ENCODE measurements at places on chromosomes 4 and X.
A peak's percentile ranks its signal among the peaks of the same experiment; 100 is the strongest.

DNA sequence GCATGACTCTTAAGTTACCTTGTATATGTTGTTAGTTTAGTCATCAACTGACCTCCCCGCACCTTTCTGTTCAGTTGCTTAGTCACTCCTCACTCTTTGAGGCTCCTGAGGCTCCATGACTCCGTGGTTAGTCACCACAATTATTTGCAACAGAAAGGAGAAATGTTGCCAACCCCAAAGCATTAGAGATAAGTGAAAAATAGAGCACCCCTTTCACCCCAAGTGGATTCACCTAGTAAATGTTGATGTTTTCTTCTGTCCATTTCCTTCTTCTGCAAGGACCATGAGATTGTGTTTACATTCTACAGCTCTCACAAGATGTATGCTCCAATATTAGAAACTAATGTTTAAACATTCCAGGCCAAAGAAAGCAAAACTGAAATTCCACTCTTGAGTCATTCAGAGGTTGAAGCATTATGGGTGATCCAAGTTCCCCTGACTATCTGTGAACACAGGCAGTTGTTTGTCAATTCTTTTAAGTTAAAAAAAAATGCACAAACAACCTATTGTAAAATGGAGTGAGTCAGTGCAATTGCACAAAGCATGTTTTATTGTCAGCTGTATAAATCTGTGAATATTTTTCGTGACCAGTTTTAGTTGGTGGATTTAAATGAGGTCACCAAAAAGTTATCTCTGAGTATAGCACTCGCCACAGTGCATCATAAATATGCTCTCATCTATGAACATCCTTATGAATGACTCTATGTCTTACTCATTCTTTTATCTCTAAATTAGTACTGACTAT is 552.4 kb upstream of the MAGEB2 start:
- DNase-seq: no peak

- DNase-seq: no peak
These were observed 10.2 kb downstream of the RGS12 start for GRCh38 chr4:3302786-3303564.

DNA sequence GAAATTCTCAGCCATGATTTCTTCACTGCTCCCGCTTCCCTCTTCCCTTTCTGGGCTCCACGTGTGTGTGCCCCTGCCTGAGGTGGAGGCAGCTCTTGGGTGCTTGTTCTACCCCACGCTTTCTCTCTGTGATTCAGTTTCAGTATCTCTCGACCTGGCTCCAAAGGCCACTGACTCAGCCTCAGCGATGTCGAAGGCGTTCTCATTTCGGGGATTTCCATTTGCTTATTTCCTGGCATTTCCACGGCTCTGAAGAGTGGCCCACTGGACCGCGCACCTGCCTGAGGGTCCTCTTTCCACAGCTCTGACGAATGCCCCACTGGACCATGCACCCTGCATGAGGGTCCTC is 52.4 kb downstream of the GAK start:
- no peak for DNase-seq

DNA sequence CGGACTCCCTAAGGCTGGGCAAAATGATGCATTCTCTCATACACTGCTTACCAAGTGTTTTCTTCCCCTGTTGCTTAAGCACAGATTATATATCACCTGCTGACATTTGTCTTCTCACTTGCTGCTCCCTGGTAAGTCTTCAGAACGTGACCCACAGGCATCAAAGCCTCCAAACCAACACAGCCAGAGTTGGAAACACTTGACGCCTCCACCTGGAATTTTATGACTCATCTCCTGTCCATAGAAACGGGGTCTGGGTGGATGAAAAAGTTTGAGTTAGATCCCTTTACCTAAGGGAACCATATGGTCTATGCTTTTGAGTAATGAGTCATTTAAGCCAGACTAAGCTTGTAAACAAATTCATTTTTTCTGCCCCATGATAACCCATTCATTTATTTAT is 251.6 kb downstream of the USP46 start:
- no peak for DNase-seq

- no peak for DNase-seq
These were observed 201.4 kb downstream of the SPOCK3 start for GRCh38 chr4:167032871-167033270.

GRCh38 chr4:94341481-94342370 is 910 bp downstream of the HPGDS start:
- no peak for DNase-seq

- DNase-seq: no peak
These were observed 26.4 kb downstream of the NIPAL1 start for GRCh38 chr4:48042979-48043461.

DNA sequence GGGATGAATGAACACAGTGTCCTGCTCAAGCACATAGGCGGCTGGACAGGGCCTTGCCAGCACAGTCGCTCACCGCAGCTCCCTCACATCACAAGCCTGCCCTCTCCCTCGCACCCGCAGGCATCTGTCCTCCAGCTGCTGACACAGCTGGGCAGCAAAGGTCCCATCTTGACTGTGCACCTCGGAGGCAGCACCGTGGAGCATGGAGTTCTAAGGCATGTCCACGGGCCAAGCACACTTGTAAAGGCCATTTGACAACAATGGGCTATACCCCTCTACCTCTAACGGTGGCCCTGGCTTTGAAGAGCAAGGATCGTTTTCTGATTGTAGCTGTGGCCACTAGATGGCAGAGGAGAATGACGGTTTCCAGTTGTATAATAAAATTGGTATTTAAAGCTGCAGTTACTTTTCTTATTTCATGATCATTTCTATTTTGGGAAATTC is 53.8 kb downstream of the APLN start:
- DNase-seq: no peak

DNA sequence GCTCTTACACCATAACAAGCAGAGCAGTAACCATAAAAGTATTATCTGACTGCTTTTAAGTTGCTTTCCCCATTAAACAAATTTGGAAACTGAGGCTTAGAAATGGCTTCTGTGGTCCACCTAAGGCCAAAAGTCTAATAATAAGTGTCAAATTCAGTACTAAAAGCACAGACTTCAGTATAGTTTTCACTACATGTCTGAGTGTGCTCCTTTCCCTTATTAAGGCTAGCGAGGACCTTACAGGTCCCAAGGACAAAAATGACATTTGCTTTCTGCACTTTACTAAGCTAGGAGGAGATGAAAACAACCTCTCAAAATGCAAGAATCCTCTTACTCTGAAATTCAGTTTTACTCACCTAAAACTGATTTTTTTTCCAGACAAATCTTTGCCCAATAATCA is 127.2 kb downstream of the ENOX2 start:
- DNase-seq: no peak

- DNase-seq: no peak
These were observed 65.7 kb downstream of the IRF2 start for GRCh38 chr4:184408684-184409081.

- no peak for DNase-seq
These were observed 61.8 kb downstream of the MAGED1 start for GRCh38 chrX:51955200-51955599.

DNA sequence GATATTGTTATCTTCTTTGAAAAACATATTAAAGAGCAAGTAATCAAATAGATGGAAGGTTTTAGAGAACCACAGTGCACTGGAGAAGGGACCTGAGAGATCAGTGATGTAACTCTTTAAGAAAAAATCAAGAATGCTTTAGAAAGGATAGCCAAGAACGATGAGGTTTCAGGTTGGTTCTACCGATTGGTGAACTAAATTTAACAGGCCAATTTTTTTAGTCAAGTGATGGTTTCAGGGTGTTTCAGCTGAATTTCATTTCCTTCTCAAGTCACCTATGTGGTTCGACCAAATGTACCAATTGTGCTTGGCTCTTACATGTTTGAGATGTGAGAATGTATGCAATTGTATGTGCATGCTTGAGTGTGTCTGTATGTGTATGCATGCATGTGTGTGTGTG is 26.5 kb downstream of the HS3ST1 start:
- no peak for DNase-seq

DNA sequence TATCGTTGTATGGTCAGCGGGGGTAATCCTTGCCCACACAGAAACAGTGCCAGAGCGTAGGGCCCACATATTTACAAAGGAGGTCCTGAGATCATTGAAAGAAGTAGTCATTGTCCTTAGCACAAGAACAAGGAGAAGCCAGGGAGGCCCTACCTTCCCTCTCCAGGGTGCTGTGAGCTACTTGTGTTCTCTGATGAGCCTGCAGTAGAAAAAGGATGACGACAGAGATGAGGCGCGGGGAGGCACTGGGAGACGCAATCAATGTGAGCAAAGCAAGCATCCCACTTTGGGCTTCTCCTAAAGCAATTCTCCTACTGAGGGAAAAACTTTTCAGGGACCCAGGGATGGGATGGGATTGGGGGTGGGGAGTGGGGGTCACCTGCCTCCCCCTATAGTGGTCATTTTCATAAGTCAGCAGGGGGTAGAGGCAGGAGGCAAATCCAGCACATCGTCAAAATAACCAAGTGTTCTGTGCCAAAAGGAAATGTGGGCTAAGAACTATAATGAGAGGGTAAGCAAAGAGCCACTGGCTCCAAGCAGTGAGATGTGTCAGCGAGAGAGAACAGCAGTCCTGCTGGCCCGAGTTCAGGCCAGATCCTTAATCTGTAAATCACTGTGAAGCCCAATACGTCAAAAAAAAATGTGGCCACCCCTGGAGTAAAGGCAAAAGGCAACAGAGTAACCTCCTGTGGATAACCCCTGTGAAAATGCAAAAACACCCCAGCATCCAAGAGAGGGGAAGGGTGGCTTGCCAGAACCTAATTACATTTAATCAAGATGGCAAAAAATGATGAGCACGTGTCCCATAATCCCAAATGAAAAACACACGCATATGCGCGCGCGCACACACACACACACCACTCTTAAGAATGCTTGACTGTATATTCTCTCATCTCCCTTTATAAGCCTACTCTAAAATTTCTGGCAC is 136.6 kb upstream of the HHIP start:
- no peak for DNase-seq

- DNase-seq: no peak
These were observed 24.0 kb downstream of the DOCK11 start for GRCh38 chrX:118519411-118520215.

GRCh38 chr4:74930162-74930561 is 2.8 kb upstream of the PARM1 start:
- DNase-seq: no peak

GRCh38 chr4:95232358-95233156 is 316.2 kb downstream of the UNC5C start:
- no peak for DNase-seq

GRCh38 chrX:86237482-86237881 is 89.2 kb downstream of the DACH2 start:
- DNase-seq: no peak

DNA sequence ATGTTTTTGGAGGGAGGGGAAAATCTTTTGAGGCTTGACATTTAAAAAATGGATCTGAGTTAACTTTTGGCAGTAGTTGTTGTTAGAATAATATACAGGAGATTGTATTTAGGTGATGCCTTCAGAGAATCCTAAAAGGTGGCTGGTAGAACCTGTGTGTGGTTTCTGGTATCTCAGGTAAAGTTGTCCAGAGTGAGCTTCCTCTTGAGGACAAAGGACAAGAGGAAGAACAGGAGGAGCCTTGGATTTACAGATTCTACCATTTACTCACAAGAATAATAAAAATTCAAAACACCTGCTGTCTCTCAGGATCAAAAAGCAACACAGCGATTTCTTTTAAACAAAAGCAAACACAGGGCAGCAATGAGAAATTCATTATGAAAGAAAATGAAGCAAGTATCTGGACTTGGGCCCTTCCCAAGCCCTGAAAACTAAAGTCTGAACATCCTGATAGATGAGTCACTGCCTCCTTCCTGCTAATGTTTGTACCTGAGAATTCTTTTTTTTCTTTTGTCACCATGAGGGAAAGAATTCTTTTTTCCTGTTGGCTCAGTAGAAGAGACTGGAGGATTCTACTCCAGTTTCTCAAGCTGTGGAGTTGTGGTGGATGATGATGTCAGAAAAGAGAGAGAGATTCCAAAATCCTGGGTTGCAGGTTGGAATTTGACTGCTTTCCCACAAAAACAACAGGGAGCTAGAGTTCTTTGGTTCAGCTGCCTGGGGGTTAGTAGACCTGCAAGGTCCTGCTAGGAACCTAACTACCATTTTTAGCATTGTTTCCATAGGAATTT is 31.5 kb upstream of the RAPGEF2 start:
- no peak for DNase-seq

- DNase-seq: peak; percentile 5
These were observed 100.1 kb downstream of the REPS2 start for GRCh38 chrX:17046478-17047097.

DNA sequence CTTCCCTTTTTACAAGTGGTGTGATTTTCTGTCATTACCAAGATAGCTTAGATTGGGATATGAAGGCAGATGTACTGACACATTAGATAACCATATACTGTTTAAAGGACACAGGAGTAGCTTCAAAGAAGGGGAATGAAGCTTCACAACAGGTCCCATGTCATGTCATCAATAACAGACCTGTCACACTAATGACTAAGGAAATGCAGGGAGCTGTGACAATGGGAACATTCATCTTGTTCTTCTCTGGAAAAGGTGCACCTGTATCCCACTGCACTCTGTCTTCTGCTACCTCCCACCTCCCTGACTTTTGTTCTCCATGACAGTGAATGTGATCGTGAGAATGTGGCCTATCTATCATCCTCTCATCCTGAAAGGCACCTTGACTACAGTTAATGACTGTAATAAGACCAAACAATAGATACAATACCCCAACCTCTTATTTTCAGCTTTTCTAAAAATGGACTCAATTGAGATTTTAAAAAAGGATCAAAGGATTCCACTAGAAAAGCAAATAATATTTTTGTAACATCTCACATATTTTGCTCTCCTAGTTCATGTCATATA is 472.5 kb downstream of the STPG2 start:
- DNase-seq: no peak

GRCh38 chr4:118723369-118723768 is 38.2 kb downstream of the METTL14 start:
- DNase-seq: no peak

DNA sequence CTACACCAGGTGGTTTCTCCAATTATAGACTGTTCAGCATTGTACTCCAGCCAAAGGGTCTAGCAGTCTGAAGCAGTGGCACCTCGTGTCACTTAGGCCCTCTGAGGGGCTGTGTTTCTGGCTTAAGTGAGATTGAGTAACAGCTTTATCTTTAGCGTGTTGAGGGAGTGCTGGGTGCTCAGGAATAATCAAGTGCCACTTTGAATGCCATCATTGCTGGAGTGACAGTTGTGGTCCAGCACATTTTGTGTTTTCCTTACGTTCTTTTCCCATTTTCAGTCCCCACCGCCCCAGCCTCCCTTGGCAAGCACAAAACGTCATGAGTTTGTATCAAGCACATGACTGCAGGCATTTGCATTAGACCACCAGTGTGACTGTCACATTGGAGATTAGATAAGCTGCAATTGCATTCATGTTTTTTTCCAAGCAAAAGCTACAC is 58.7 kb downstream of the FNIP2 start:
- DNase-seq: no peak

GRCh38 chr4:128684016-128684415 is 125.5 kb upstream of the JADE1 start:
- no peak for DNase-seq
